Tongue (tissue), 3 donors: ENCODE measurements at places on chromosomes 7 and 10. TPM values are rescaled to one million over a fixed set of nuclear protein-coding genes. Genes with fewer than 3 reads are reported as not detected.

GRCh38 chr7:64802699-64803098 is 8.5 kb downstream of the ZNF138 start:
- DNase-seq, result no peak

DNA sequence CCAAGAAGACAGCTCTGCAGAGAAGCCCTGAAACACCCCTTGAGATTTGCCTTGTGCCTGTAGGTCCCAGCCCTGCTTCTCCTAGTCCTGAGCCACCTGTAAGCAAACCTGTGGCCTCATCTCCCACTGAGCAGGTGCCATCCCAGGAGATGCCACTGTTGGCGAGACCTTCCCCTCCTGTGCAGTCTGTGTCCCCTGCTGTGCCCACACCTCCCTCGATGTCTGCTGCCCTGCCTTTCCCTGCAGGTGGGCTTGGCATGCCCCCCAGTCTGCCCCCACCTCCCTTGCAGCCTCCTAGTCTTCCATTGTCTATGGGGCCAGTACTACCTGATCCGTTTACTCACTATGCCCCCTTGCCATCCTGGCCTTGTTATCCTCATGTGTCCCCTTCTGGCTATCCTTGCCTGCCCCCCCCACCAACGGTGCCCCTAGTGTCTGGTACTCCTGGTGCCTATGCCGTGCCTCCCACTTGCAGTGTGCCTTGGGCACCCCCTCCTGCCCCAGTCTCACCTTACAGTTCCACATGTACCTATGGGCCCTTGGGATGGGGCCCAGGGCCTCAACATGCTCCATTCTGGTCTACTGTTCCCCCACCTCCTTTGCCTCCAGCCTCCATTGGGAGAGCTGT is 8.2 kb downstream of the PPRC1 start:
- DNase-seq, result no peak

- DNase-seq, result no peak
Measured at GRCh38 chr10:124350806-124351205, 67.9 kb downstream of the OAT start.

GRCh38 chr7:122902751-122903495 is 16.7 kb upstream of the CADPS2 start:
- no peak for DNase-seq

GRCh38 chr10:95513941-95514392 is 47.2 kb downstream of the SORBS1 start:
- no peak for DNase-seq

GRCh38 chr7:2824678-2825461 is 19.2 kb downstream of the GNA12 start:
- no peak for DNase-seq

NEURL1 gene
- 46.2 TPM for total RNA-seq

DNA sequence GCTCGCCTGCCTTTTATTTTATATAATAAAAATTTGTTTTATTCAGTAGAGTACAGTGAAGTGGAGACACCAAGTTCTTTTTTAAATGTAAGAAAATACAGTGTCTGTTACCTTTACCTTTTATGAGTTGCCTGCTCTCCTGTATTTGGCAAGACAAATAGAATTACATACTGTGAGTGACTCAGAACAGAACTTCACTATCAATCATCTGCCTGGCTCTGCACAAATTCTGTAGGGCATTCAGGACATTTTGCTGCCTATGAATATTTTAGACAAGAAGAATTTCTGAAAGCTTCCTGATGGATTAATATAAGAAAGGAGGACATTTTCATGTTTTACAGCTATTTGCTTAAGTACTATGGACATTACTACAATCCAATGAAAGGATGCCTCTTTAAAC is 135.4 kb upstream of the PHF14 start:
- no peak for DNase-seq

CRTAC1 gene
- total RNA-seq, result 2.6 TPM

ARHGEF35 gene
- 4.2 TPM for total RNA-seq

- no peak for DNase-seq
Measured at GRCh38 chr10:14926722-14927416, 27.0 kb downstream of the DCLRE1C start.

ANK3 gene
- 148 TPM for total RNA-seq

RBM48 gene
- total RNA-seq, result 22.1 TPM

PARD3 gene
- total RNA-seq, result 129 TPM

GRCh38 chr7:515628-516027 is 4.0 kb downstream of the PDGFA start:
- no peak for DNase-seq

DNA sequence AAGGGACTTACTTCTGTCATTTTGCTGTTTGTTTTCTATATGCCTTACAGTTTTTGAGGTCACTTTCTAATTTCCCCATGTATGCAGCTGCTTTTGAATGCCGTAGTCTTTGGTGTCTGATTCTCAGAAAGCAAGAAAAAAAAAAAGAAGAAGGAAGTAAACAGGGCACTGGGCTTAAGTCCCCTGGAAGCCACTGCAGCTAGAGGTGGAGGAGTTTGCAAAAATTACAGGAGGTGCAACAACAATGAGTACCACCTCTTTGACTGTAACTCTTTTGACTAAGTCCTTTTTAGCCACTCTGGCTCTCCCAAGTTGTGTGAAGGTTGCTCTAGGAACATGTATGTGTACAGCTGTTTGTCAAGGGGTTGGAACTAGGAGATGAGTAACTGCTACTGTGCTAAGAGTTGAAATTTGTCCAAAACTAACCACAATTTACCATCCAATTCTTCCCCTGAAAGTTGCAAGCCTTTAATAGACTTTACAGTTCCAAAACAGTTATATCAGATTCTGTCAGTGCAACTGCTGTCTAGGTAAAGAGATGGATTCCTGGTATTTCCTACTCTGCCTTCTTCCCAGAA is 588.0 kb upstream of the LRRN3 start:
- DNase-seq, result no peak

DNA sequence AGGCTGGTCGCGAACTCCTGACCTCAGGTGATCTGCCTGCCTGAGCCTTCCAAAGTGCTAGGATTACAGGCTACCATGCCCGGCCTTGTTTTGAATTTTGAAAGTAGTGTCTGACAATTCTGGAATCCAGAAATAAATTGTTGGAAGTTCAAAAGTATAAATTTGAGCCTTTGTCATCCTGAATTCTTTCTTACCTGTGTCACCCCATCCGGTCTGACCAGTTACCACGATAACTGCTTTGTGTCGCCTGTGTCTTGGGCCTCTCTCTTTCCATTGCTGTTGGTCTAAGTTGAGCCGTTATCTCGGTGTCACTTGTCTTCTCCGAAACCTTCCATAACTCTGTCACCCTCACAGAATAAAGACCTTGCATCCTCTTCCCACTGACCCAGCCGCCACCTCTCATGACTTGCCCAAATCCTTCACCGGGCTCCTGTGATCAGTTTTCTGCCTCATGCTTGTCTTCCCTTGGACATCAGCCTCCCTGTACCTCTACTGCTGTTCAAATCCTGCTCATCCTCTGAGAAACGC is 18.6 kb downstream of the CUL1 start:
- no peak for DNase-seq

DNA sequence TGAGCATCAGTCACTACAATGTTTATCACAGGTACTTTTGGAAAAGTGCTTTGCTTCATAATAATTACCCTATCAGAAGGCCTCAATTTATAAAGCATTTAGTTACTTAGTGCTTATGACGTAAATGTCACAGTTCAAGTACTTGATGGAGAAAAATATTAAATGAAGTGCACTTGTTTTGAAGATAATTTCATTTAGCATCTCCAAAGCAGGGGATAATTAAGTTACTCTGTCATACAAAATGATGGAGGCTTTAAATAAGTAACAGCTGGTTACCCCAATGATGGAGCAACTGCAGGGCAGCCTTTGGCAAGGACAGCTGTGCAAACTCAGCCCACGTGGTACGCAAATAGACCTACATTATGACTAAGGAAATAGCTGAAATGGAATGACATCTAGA is 768.8 kb downstream of the GRM8 start:
- DNase-seq, result peak; percentile 45

DNA sequence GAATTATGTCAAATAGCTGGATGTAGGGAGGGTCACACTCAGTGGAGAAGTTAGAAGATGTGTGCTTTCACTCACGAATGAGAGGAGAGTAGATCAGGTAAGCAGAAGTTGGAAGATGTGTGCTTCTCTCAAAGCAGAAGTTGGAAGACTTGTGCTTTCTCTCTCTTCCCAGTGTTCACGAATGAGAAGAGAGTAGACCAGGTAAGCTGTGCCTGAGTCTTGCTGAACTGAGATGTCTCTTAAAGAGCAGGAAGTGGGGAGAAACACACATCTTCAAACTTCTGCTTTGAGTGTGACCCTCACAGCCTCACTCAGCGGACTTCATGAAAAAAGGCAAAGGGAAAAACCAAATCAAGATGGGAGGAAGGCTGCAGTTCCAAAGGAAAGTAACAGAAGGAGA is 7.0 kb upstream of the TMEM243 start:
- DNase-seq, result no peak

GRCh38 chr10:95837783-95838182 is 70.0 kb upstream of the CC2D2B start:
- no peak for DNase-seq

GRCh38 chr7:140229591-140230515 is 53.1 kb upstream of the KDM7A start:
- DNase-seq, result peak; percentile 37

- DNase-seq, result no peak
Measured at GRCh38 chr10:121065330-121065729, 214.2 kb downstream of the WDR11 start.

PDK4 gene
- total RNA-seq, result 48.6 TPM

UBN2 gene
- 20.0 TPM for total RNA-seq

- DNase-seq, result no peak
Measured at GRCh38 chr7:11345621-11346020, 371.9 kb downstream of the PHF14 start.

DNA sequence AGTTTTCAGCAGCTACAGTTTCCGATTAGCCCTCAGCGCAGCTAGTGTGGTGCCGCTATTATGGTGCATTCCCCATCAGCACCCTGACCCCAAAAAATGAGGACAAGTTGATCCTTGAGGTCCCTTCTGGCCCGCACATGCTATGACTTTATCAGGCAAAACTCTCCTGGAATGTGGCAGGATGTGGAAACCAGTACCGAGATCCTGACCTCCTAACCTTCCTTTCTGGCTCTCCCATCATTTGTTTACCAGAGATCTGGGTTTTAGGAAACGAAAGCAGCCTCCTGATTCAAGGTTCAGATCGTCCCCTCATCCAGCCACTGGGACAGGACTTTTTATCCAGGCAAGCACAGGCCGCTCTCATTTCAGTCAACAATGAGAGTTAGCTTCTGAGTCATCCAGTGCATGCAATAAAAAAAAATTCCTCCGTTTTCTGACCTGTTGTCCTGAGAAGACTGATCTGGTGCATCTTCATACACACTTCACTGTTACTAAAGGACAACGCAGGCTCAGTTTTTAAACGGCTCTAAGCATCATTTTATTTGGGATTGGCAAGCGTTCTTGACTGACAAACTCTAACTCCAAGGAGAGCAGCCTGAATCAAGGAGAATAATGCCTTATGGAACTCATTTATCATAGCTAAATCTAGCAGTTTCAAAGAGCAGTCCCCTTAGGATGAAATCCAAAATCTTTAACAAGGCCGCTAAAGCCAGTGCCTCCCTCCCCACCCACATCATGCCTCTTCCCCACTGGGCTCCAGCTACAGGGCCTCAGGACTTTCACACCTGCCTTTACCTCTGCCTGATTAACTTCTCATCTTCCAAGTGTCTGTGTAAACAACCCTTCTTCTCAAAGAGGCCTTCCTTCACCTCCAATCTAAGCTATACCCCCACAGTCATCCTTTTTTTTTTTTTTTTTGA is 17.1 kb downstream of the PDLIM1 start:
- no peak for DNase-seq

GRCh38 chr10:125199270-125199669 is 38.9 kb upstream of the CTBP2 start:
- DNase-seq, result no peak

ZPBP gene
- total RNA-seq, result not detected

SMKR1 gene
- not detected for total RNA-seq

DNA sequence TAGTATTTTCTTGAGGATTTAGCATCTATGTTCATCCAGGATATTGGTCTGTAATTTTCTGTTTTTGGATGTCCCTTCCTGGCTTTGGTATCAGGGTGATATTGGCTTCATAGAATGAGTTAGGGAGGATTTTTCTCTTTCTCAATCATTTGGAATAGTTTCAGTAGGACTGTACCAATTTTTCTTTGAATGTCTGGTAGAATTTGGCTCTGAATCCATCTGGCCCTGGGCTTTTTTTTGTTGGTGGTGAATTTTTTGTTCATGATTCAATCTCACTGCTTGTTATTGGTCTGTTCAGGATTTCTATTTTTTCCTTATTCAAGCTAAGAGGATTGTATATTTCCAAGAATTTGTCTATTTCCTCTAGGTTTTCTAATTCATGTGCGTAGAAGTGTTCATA is 192.7 kb downstream of the KIF20B start:
- DNase-seq, result no peak

PLOD3 gene
- 32.1 TPM for total RNA-seq

PLAC9 gene
- total RNA-seq, result 31.2 TPM

DNA sequence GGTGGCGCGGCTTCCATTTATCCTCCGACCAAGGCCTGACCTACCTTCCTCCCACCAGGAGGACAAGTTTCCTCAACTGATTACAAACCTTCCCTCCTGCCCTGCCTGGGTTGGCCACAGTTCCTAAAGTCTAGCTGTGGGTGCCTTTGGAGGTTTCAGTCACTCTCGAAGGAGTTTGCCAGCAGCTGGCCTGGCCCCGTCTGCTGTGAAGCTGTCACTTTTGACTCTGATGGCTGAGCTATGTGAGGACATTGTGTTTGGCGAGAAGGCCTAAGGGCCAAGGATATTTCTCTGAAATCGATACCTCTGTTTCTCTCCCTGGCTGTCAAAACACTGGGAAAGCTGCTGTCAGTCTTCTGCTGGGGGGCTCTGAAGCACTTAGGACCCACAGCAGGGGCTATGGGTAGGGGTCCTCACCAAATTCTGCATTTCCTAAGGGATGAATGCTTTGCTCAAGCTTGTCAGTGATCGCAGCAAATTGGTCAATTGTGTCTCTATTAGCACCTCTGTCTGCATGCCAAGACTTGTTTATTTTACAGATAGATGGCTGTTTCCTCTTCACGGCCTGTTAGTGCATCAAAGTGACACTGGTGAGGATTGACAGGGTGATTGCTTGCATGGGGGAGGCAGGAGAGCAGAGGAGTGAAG is 31.9 kb upstream of the SAMD8 start:
- no peak for DNase-seq

GRCh38 chr7:127822822-127823508 is 171.0 kb downstream of the SND1 start:
- DNase-seq, result no peak

DNA sequence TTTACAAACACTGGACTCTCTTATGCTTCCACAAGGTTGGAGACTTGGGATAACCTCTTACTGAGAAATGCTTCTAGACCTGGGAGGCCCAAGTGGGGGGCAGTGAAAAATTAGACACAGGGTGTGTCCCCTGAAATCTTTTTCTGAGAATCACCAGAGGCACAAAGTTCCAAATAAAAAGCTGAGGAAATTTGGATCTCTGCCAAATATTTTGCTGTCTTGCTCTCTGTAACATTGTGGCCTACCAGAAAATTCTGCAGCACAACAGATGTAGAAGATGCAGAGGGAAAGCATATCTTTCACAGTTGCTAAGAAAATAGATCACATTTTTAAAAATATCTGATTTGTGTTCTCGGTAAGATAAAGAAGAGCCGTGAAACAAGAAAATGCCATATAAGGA is 849.4 kb downstream of the CCSER2 start:
- DNase-seq, result peak; percentile 25

LRIT1 gene
- total RNA-seq, result not detected
